GM23338 (cell line): ENCODE measurements at places on chromosomes 1 and 21. TPM values are rescaled to one million over a fixed set of nuclear protein-coding genes. Genes with fewer than 3 reads are reported as not detected.

GRCh38 chr1:235199441-235199840 lies 38.4 kb upstream of the RBM34 start:
- H3K27ac ChIP-seq = peak overlapping the region; percentile 77
- peak; percentile 90 for DNase-seq
- peaks cover 10% of the 10 kb centered on the region; the same call in 1 of the 2 replicates for H3K36me3 ChIP-seq

DNA sequence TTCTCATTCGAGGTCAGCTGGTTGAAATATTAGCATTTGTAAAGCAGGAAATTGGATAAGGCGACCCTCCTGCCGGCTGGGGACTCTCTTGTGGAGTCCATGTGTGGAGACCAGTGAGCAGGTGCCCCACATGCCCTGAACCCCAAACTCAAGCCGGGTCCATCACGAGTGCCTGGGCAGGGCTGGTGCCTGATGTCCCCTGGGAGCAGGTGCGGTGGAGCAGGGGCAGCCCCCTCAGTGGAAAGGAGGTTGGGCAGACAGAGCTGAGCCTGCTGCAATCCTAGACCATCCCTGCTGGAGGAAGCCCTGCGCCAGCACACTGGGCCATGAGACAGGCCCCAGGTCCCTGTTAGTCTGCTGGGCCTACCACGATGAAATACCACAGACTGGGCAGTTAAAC lies 395.6 kb downstream of the NPHP4 start:
- H3K4me1 ChIP-seq = no peaks in the 10 kb centered on the region
- no peaks in the 10 kb centered on the region for H3K27me3 ChIP-seq
- H3K36me3 ChIP-seq = no peaks in the 10 kb centered on the region
- DNase-seq = no peak
- H3K27ac ChIP-seq = no peak overlapping the region

Gene OR14C36
- not detected in 2 replicates for total RNA-seq

DNA sequence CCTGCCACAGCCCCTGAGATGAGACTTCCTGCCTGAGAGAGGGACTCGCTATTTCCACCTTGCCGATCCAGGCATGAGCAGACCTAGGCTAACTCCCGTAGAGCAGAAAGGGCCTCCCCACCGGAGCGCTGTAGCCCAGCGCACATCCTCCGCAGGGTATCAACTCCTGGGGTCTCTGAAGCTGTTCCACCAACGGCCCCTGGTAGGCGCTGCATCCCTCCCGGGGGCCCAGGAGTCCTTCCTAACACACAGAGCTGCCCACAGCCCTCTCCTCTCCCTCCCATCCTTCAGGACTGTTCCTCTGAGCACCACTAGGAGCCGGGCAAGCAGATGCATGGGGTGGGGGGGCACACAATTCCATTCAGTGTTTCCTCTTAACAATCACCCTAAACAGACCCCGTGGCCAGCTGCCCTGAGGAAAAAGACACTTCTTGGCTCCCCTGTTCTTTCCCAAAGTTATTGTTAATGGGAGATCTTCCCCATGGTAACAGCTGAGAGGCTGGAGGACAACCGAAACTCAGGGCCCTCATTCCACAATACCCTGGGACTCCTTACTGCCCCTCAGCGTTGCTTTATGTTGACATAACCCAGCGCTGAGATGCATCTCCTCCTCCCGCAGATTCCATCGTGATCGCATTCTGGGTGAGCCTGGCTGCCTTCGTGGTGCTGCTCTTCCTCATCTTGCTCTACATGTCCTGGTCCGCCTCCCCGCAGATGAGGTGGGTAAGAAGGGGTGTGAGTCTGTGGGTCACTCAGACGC lies 7.5 kb downstream of the MRAP start:
- peak; percentile 96 for DNase-seq
- no peaks in the 10 kb centered on the region for H3K27me3 ChIP-seq
- H3K27ac ChIP-seq = peak overlapping the region; percentile 77
- no peaks in the 10 kb centered on the region for H3K36me3 ChIP-seq

- no peak overlapping the region for H3K27ac ChIP-seq
- no peak for DNase-seq
- no peak overlapping the region for H3K4me3 ChIP-seq
- no peaks in the 10 kb centered on the region for H3K27me3 ChIP-seq
- H3K4me1 ChIP-seq = no peaks in the 10 kb centered on the region
- H3K36me3 ChIP-seq = no peaks in the 10 kb centered on the region
These were observed 809.2 kb downstream of the USP25 start for GRCh38 chr21:16538936-16539440.

Gene PLPPR5
- total RNA-seq = 4.2 and 4.7 TPM in 2 replicates

Gene IGSF21
- total RNA-seq = 15.6 and 17.9 TPM in 2 replicates

DNA sequence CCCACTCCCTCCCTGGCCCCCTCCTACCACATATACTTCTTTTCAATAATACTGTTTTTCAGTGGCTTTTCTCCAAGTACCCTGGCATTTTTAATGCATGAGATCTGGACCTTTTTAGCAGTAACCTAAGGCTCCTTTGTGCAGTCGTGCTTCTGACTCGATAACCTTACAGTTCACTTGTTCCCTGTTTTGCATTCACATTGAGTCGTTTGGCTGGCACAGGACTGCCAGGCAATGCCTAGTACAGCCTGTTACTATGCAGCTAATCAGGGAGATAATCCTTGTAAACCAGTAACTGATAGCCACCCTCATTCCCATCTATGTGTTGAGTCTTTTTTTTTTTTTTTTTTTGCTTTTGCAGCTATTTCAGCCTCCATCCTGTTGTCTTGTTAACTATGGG lies 3.7 kb downstream of the ATP1B1 start:
- no peak for DNase-seq
- peaks cover 21% of the 10 kb centered on the region for H3K36me3 ChIP-seq
- H3K4me3 ChIP-seq = peak overlapping the region; percentile 94; the same call in 1 of the 2 replicates
- H3K4me1 ChIP-seq = peaks cover 54% of the 10 kb centered on the region
- H3K27me3 ChIP-seq = no peaks in the 10 kb centered on the region
- no peak overlapping the region for H3K27ac ChIP-seq

Gene CSRP1
- total RNA-seq = 24.1 and 29.9 TPM in 2 replicates

- 0 out of 2 replicates have a peak, but pooled peaks cover 4% of the 10 kb centered on the region for H3K4me1 ChIP-seq
- no peaks in the 10 kb centered on the region for H3K36me3 ChIP-seq
- H3K4me3 ChIP-seq = no peak overlapping the region
- H3K27me3 ChIP-seq = no peaks in the 10 kb centered on the region
- DNase-seq = no peak
These were observed 126.4 kb downstream of the CLIC6 start for GRCh38 chr21:34795175-34795547.

DNA sequence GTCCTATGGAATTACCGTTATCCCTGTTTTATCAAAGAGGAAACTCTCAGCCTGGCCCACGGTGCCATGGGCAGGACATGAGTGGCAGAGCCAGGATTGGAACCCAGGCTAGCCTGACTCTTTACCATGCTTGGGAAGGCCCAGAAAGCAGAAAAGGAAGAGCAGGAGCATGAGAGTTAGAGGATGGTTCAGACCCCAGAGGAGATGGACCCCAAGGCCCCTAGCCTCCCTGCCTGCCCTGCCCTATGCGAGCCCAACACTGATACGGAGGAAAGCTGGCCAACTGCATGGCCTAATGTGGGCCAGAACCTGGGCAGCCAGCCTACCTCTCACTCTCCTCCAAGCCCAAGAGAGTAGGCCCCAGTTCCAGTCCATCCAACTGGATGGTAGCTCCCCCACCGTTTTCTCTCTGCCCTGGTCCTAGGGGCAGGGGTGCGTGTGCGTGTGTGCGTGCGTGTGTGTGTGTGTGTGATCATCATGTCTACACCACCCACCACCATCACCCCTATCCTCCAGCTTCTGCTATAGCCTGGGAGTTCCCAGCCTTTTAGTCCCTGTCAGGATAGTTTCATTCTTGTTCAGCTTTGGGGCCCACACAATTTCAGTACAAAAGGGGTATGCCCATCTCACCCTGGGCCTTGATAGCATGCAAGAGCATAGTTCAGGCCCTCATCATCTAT lies 15.4 kb upstream of the MEX3A start:
- H3K4me3 ChIP-seq = no peak overlapping the region
- H3K36me3 ChIP-seq = no peaks in the 10 kb centered on the region
- no peak for DNase-seq
- H3K27ac ChIP-seq = no peak overlapping the region
- peaks cover 11% of the 10 kb centered on the region for H3K4me1 ChIP-seq
- no peaks in the 10 kb centered on the region for H3K27me3 ChIP-seq

GRCh38 chr21:45151445-45152160 lies 77.2 kb downstream of the ADARB1 start:
- no peaks in the 10 kb centered on the region for H3K36me3 ChIP-seq
- no peak overlapping the region for H3K27ac ChIP-seq
- no peaks in the 10 kb centered on the region for H3K27me3 ChIP-seq
- H3K4me1 ChIP-seq = no peaks in the 10 kb centered on the region

DNA sequence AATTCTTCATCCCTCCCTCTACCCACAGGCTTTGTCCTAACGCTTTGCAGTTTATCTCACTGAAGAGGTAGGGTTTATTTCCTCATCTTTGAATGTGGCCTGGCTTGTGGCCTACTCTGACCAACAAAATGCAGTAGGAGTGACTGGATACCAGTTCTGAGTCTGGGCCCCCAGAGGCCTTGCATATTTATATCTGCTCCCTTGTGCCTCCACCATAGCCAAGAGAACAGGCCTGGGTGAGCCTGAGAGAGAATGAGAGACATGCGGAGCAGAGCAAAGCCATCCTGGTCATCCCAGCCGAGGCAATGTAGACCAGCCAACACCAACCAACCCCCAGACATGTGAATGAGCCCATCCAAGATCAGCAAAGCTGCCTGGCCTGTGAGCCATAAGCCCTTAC lies 30.3 kb downstream of the SMIM12 start:
- no peaks in the 10 kb centered on the region for H3K4me1 ChIP-seq
- no peak overlapping the region for H3K27ac ChIP-seq
- no peaks in the 10 kb centered on the region for H3K36me3 ChIP-seq
- no peak for DNase-seq
- H3K4me3 ChIP-seq = no peak overlapping the region

- H3K27ac ChIP-seq = no peak overlapping the region
- H3K4me3 ChIP-seq = no peak overlapping the region
- no peaks in the 10 kb centered on the region for H3K27me3 ChIP-seq
- H3K4me1 ChIP-seq = peaks cover 22% of the 10 kb centered on the region
These were observed 89.0 kb downstream of the URB2 start for GRCh38 chr1:229714964-229715603.

- H3K27ac ChIP-seq = no peak overlapping the region
- no peaks in the 10 kb centered on the region for H3K4me1 ChIP-seq
- no peaks in the 10 kb centered on the region for H3K27me3 ChIP-seq
These were observed 35.0 kb downstream of the ACKR1 start for GRCh38 chr1:159239551-159240220.

Gene MPL
- total RNA-seq = not detected in 2 replicates

GRCh38 chr1:77068013-77068412 lies 151.2 kb downstream of the PIGK start:
- no peak overlapping the region for H3K4me3 ChIP-seq
- H3K36me3 ChIP-seq = no peaks in the 10 kb centered on the region
- peak; percentile 65 for DNase-seq

DNA sequence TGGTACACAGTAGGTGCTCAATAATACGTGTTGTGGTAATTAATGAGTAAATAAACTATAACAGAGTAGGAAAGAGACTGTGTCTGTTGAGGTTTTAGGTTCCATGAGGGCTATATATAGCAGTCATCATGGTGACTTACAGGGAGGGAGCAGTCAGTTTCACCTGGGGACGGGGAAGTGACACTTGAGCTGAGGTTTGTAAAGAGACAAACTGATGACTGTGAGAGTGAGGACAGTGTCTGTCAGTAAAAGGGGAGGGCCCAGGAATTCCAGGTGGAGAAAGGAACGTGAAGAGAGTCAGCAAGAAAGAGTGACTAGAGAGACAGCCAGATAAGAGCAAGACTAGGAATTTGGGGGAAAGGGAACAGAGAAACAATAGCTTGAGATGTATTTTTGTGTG lies 30.2 kb downstream of the ABCA4 start:
- no peak overlapping the region for H3K4me3 ChIP-seq
- H3K4me1 ChIP-seq = peaks cover 11% of the 10 kb centered on the region

Gene AQP10
- total RNA-seq = not detected in 2 replicates

GRCh38 chr21:14526836-14527695 lies 19.0 kb downstream of the SAMSN1 start:
- H3K4me1 ChIP-seq = peaks cover 8% of the 10 kb centered on the region; the same call in 1 of the 2 replicates
- H3K27ac ChIP-seq = no peak overlapping the region
- H3K27me3 ChIP-seq = no peaks in the 10 kb centered on the region
- no peak for DNase-seq

DNA sequence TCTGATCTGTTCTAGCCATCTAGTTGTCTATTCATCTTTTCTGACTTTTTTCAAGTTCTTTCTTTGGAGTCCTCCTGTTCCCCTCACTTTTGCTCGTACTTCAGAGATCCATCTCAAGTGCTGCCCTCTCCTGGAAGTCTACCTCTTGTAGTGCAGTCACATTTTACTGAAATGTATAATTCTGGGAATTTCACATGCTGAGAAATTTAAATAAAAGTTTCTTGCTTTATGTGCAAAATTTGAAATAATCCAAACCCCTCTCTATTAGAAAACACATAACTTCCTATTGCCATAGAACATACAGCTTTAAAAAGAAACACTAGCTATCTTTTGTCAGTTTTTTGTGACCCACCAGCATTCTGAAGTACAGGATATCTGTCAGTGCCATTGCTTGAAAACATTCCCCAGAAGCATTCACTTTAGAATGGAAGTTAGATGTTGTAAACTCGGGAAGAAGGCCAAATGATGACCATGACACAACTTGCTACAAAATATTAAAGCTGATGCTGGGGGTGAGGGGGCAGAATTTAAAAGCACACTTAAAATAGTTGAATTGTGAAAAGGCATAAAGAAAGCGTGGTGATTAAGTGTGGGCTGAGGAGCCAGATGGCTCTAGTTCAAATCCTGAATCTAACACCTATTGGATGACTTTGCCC lies 22.0 kb downstream of the RLF start:
- H3K27me3 ChIP-seq = no peaks in the 10 kb centered on the region
- no peak overlapping the region for H3K27ac ChIP-seq
- H3K36me3 ChIP-seq = no peaks in the 10 kb centered on the region
- no peaks in the 10 kb centered on the region; the same call in 1 of the 2 replicates for H3K4me1 ChIP-seq
- no peak overlapping the region for H3K4me3 ChIP-seq

Gene CELA2A
- total RNA-seq = not detected in 2 replicates

- H3K4me1 ChIP-seq = no peaks in the 10 kb centered on the region; the same call in 1 of the 2 replicates
- H3K36me3 ChIP-seq = no peaks in the 10 kb centered on the region
- H3K27ac ChIP-seq = no peak overlapping the region
These were observed 953 bp upstream of the KPRP start for GRCh38 chr1:152756872-152757271.

- no peak overlapping the region for H3K4me3 ChIP-seq
- H3K27ac ChIP-seq = no peak overlapping the region
- no peaks in the 10 kb centered on the region for H3K36me3 ChIP-seq
- DNase-seq = no peak
These were observed 43.2 kb upstream of the ACTL8 start for GRCh38 chr1:17711941-17712340.

DNA sequence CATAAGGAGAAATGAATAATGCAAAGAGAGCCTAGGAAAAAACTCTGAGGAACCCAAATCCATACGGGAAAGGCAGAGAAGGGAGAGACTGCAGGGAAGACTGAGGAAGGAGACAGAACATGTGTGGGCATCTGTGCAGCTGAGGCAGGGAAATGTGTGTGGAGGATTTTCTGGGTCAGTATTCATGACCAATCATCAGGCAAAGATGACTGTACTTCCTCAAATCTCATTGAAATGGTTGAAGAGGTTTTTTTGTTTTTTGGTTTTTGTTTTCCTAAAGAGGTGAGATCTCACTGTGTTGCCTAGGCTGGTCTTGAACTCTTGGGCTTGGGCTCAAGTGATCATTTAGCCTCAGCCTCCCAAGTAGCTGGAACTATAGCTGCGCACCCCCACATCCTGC lies 15.7 kb downstream of the DIP2A start:
- no peak overlapping the region for H3K27ac ChIP-seq
- no peaks in the 10 kb centered on the region; the same call in 1 of the 2 replicates for H3K4me1 ChIP-seq
- DNase-seq = no peak
- no peaks in the 10 kb centered on the region for H3K36me3 ChIP-seq
- no peak overlapping the region for H3K4me3 ChIP-seq
- no peaks in the 10 kb centered on the region for H3K27me3 ChIP-seq

Gene CRB1
- total RNA-seq = 0.56 TPM in 1 of 2 replicates, not detected in the other
